ENCODE measurements at places on chromosomes 5 and 9.

GRCh38 chr5:9421884-9422283 is 124.0 kb downstream of the SEMA5A start:
- DNase-seq, result no peak

DNA sequence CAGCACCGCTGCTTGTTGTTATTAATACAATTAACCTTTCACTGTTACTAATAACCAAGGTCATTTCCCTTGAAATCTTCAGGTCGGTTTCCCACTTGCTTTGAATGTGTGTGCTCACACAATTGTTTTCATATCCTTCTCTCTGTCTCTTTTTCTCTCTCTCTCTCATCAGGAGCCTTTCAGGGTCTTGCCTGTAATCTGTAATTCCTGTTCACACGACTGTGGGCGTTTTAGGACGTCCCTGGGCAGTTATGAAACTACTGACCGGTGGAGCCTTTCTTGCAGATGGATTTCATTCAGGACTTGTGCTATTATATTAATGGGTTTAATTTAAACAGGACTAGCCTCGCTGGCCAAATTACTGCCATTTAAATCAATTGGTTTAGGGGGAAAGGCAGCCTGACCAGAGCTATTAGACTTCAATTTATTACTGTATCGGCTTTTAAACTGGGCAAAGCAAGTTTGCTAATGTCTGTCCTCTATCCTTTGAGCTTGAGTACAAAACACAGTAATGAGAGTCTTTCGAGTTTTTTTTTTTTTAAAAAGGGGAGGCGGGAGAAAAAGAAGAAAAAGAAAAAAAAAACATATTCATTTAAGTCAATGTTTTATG is 316.0 kb upstream of the TLE4 start:
- DNase-seq, result no peak

DNA sequence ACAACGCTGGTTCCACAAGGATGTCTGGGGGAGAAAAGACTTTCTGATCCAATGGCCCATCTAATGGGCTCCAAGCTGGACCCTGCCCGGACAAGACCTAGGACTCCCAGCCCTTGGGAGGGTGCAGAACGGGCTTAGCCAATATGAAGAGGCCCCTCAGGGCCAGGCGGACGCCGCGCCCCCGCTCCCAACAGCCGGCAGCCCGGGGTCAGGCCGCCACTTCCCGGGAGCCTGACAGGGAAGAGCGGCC is 493 bp downstream of the P4HA2 start:
- DNase-seq, result no peak

- peak; percentile 3 for DNase-seq
Measured at GRCh38 chr5:154038261-154038706, 426 bp downstream of the FAM114A2 start.

- no peak for DNase-seq
Measured at GRCh38 chr9:94740145-94740840, 13.8 kb downstream of the AOPEP start.

DNA sequence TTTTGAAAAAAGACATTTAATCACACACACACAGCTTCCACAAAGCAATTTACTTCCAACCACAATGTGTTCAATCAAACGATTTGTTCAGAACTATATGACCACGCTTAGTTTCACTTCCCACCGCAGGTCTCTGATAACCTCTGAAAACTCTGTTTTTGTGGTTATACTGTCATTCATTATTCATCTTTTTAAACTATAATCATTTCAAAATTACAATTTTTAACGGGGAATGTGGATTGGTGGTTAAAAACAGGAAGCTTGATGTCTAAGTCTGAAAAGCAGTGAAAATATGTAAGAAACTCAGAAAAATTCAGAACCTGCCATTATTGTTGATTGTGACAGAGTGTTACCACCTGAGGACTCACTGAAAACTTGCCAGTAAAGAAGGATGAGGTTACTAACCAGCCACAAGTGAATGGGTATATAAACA is 12.7 kb upstream of the TMEM174 start:
- DNase-seq, result peak; percentile 36

- no peak for DNase-seq
Measured at GRCh38 chr9:92713528-92713927, 43.6 kb upstream of the IPPK start.

DNA sequence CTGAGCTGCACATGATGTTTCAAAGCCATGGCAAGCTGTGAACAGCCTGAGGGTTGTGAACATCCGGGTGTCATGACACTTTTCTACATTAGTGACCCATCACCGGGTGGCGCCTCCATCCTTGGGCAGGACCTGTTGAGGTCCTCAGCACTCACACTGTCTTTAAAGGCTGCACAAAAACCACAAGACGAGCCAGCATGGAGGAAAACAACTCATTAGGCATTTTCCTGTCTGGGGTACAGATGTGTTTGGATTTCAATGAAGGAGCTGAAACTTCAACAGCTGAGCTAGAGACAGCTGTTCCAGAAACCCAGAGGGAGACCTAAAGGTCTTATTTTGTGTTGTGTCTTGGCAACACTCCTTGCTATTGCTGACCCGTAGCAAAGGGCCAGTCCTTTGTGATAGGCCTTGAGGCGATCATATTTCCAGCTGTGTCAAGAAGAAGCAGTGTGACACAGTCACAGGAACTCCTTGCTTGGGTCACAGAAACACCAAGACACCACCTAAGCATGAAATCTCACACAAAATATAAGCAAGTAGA is 151.8 kb upstream of the VLDLR start:
- no peak for DNase-seq

GRCh38 chr5:172816925-172817562 is 17.0 kb upstream of the ERGIC1 start:
- DNase-seq, result no peak

- DNase-seq, result peak; percentile 48
Measured at GRCh38 chr5:65760504-65761275, 38.7 kb downstream of the NLN start.

- peak; percentile 89 for DNase-seq
Measured at GRCh38 chr9:35102769-35103659, at the start of gene STOML2. Gene STOML2, minus strand, starts transcription at chr9:35103131. Its CDS starts 37 bp downstream, at chr9:35103094.

GRCh38 chr9:29974197-29974596 is 2400.9 kb upstream of the C9orf72 start:
- DNase-seq, result no peak

GRCh38 chr5:14136228-14136627 is 6.9 kb upstream of the TRIO start:
- DNase-seq, result no peak

DNA sequence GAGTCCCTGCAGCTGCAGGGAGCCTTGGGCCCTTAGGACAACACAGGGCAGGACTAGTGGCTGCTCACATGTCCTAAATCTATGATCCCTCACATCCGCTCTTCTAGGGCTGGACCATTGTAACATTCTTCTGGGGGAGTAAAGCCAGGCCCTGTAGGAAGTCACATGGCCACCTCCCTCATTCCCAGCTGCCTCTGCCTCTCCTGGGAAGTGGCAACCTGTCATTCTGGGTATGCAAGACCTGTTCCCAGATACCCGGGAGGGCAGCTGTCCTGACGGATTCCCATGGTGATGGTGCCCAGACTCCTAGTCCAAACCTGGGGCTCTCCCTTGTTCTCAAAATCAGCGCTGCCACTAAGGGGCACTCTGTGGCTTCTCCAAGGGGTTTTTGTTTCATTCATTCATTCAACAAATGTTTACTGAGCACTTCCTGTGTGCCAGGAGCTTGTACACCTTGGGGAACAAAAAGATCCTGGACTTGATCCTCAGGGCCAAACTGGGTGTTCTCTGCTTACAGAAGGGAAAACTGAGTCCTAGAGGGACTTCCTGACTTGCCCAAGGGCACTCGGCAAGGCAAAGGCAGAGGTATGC is 85.6 kb downstream of the PSD2 start:
- DNase-seq, result no peak

DNA sequence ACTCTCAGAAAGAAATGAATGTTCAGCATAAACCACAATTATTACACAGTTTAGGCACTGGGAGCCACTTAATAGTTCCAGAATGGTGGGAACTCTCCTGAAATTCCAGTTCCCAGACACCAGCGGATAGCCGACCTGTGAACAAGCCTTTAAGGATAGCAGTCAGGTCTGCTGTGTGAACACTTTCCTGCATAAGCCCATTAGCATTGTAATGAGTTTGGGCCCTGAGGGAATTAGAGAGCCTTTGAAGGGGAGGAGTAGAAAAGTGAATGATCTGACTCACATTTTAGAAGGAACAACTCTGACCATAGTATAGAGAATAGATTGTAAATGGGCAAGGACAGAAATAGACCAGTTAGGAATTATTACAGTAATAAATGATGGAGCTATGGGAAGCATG is 189.1 kb downstream of the ADGRV1 start:
- no peak for DNase-seq

DNA sequence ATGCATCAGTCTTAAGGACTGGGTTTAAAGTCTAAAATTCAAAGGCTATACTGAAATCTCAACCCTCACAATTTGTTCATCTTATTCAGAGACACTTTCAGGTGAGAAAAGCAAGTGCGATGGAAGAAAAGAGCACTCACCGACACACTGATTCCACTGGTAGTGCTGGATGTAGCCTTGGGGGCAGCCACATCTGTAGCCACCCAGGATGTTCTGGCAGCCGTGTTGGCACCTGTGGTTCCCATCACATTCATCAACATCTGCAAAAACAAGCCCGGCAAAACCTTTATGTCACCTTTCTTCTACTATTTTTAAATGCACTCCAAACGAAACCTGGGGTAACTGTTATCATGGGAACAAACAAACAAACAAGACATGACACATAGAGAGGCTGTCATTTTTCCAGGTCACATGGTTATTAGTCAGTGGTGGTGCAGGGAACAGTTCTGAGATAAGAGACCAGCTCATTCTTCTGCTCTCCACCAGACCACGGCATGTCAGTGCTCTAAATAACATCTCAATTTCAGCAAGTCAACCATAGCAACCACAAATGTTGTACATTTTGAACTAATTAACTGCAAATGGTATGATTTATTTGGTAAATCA is 188.4 kb downstream of the SLC12A2 start:
- DNase-seq, result no peak

DNA sequence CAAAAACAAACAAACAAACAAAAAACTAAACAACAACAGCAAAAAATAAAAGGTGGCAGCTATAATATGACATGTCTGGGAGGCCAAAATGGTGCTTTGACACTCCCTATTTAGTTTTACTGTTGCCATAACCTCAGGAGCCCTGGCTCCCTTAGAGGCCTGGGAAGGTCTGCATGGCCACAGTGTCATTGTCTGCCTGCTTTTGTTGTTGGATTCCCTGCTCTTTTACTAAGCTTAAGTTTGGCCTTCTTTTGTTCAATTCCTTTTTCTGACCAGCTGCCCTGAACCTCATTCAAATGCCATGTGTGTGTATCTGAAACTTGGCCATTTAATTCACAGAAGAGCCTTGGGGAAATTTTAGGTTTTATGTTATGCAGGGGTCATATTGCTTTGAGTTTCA is 458.2 kb downstream of the TMEM232 start:
- DNase-seq, result no peak

- DNase-seq, result no peak
Measured at GRCh38 chr9:123040801-123041200, 7.3 kb downstream of the GPR21 start.

- no peak for DNase-seq
Measured at GRCh38 chr5:1193591-1193985, 7.8 kb upstream of the SLC6A19 start.

GRCh38 chr5:126450346-126450745 is 27.1 kb downstream of the GRAMD2B start:
- DNase-seq, result no peak

- DNase-seq, result peak; percentile 36
Measured at GRCh38 chr9:127783111-127784008, 2.5 kb upstream of the CDK9 start.

GRCh38 chr9:97545486-97545885 is 44.0 kb downstream of the TMOD1 start:
- DNase-seq, result no peak

DNA sequence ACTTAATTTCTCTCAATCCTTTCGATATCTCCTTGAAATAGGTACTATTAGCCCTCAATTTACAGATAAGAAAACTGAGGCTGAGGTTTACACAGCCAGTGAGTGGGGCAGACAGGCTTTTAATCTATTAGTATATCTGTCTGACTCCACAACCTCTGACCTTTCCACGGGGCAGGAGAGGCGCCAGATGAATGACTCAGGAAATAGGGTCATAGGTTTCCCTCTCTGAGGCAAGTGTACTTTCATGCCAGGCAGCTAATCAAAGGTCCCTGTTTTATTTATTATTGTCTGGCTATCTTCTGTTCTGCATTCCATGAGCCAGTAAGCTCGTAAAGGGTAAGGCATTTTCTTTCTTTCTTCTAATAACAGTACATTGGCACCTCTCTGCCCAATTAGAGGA is 79.6 kb upstream of the KLF4 start:
- no peak for DNase-seq

- no peak for DNase-seq
Measured at GRCh38 chr5:125205601-125206225, 459.3 kb upstream of the ZNF608 start.

DNA sequence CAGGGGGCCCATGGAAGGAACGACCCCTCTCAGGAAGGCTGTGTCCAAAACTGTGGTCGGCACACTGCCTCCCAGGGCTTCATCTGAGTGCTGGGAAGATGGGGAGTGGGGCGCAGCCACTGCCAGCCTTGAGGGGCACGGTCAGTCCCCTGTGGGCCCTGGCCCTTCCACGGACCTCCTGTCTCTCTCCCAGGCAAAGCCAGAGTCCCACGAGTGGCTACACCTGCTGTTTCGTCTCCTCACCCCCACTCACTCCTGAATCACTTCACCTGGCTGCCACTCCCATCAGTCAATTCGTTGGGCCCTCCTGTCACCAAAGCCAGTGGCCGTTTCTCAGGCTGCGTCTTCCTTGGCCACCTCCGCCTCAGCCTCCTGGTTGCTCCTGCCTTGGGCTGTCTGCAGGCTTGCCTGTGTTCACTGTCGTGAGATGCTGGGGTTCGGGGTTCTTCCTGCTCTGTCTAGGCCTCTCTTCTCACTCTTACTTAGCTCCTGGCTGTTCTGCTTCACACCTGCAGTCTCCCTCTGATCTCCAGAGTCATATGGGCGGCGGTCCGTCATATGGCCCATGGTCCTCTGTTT is 58.8 kb upstream of the RNF130 start:
- DNase-seq, result no peak

DNA sequence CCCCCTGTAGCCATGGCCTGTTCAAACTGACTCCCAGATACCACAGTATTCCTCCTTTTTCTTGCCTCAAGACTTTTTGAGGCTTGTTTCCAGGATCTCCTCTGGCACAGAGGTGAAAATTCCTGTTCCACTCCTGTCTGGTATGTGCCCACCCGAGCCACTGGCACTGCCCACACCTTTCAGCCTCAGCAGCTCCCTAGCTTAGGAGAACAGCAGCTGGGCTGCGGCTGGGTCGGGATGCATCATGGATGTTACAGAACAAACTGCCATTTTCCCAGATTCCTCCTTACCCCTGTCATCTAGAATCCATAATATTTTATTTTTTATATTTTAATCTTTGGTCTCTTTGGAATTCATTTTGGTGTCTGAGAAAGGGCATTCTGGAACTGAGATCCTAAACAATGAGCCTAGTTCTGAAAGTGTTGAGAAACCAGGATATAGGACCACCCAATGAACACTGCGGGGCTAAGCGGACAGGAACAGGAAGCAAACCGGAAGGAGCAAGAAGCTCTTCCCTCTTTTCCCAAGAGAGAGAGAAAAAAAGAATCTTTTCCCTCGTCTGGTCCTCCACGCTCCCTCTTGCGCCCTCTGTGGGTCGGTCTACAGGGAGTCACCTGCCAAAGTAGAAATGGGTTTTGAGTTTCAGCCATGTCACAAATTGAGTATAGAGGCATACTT is 12.5 kb downstream of the OR2S2 start:
- DNase-seq, result peak; percentile 63

- peak; percentile 11 for DNase-seq
Measured at GRCh38 chr9:132878695-132879456, at the start of gene SPACA9. Gene SPACA9, plus strand, starts transcription at chr9:132878898. Its CDS starts 5,050 bp downstream, at chr9:132883948.
